ENCODE measurements at places on chromosomes 6 and 20. TPM values are rescaled to one million over a fixed set of nuclear protein-coding genes. Genes with fewer than 3 reads are reported as not detected.

Gene ADGRF5
- 6.6 TPM for total RNA-seq

Gene PXDC1
- 5.2 TPM for total RNA-seq

Gene OR2J3
- total RNA-seq = not detected

Gene RSPH9
- total RNA-seq = not detected

Gene MEI4
- 1.4 TPM for total RNA-seq

Gene EPPIN
- total RNA-seq = not detected

Gene LST1
- total RNA-seq = 1.7 TPM

Gene VIP
- total RNA-seq = 0.23 TPM

Gene PRDM13
- total RNA-seq = not detected

Gene COX4I2
- 0.79 TPM for total RNA-seq

Data from pancreas (tissue), 10 donors.